Activated CD4-positive, CD25-positive, alpha-beta regulatory T cell treated with anti-CD3 and anti-CD28 coated beads, Interleukin-2, amount 50 U/mL, for 16 hours (primary cell): ENCODE measurements at places on chromosomes 1 and 21.
A peak's percentile ranks its signal among the peaks of the same experiment; 100 is the strongest.

- DNase-seq, result no peak
These were observed 5.0 kb downstream of the LHX4 start for GRCh38 chr1:180235077-180235501.

- no peak for DNase-seq
These were observed 36.2 kb upstream of the CACHD1 start for GRCh38 chr1:64433747-64434146.

DNA sequence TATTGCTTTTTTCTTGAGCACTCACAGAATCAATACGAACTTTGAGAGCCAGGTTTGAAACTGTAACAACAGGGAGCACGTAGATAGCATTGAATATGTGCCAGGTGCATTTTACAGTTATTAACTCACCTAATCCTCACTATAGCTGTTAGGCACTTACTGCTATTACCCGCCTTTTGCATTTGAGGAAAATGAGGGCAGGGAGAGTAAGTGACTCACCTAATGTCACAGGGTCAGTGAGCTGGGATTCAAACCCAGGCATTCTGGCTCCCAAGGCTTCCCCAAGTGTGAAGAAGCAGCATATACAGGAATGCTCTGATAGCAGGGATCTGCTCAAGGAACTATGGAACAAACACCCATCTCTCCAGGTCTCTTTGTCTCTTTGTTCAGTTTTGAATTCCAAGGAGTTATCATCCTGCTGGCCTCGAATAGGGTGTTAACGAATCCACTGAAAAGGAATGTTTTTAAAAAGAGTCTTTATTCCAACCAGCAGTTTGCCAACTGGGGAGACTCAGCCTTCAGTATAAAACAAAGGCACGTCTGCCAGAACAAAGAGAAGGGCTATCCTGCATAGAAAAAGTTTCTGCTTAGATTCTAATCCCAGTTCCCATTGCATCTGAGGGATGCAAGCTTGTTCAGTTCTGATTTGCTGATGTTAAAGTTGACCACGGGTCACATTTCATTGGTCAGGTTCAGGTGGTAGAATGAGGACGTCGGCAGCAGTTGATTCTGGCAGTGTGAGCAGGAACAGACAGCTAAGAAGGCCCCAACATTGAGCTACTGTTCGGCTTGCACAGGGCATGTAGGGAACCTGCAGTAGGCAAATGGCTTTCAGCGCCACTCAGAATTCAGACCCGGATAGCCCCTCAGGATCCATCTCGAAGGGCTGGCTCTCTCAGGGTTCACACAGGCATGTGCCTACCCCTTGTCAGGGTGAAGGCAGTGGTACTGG, 22.1 kb downstream of the TRIM67 start:
- no peak for DNase-seq

DNA sequence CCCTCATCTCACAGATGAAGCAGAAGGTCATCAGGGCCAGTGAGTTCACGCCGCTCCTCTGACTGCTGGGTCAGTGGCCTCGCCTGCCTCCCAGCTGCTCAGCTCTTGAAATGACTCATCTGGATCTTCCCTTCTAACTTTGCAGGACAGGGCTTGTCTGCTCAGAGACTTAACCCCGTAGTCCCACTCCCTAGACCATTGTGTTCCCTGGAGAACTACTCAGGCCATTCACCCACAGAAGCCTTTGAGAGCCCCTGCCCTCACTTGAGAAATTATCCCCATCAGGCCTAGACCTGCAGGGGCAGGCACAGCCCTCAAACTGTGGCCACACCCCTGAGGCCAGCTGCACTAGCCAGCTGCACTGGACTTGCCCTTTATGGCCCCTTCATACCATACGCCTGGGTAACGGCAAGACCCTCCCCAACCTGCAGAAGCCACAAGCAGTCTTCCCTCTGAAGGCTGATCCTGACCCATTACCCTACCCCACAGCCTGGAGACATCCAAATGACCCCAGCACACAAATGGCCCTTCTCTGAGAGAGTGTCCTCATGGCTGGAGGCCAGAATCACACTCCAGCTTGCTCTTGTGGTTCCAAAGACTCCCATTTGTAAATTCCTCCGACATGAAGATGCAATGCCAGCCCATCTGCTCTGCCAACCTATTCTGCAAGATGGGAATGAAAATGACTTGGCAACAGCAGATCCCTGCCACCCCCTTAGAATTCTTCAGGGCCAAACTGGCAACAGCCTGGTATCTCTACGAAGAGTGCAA, 33.2 kb downstream of the RCSD1 start:
- no peak for DNase-seq

GRCh38 chr1:21379571-21379970, 60.4 kb upstream of the NBPF3 start:
- no peak for DNase-seq

GRCh38 chr1:235648954-235649367, 623 bp downstream of the GNG4 start:
- peak; percentile 7 for DNase-seq

- no peak for DNase-seq
These were observed 755 bp downstream of the RPAP2 start for GRCh38 chr1:92299477-92300150.

DNA sequence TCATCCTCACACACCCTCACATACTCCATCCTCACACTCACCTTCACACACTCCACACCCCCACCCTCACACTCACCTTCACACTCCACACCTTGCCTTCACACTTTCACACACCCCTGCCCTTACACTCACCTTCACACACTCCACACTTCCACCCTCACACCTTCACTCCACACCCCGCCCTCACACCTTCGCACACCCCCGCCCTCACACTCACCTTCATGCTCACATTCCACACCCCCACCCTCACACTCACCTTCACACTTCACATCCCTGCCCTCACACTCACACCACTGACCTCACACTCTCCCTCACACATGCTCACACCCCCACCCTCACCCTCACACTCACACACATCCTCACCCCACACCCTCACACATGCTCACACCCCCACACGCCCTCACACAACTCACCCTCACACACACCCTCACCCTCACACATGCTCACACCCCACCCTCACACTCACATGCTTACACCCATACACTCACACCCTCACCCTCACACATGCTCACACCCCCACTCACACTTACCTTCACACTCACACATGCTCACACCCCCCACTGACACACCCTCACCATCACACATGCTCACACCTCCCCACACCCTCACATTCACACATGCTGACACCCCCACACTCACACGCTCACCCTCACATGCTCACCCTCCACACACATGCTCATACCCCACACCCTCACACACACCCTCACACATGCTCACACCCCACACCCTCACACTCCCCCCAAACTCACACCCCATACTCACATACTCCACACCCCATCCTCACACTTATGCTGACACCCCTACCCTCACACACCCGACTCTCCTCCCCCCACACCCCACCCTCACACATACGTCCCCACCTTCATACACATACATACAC, 44.5 kb upstream of the EDN2 start:
- no peak for DNase-seq

GRCh38 chr1:230366504-230366915, 59.6 kb downstream of the PGBD5 start:
- DNase-seq, result no peak

DNA sequence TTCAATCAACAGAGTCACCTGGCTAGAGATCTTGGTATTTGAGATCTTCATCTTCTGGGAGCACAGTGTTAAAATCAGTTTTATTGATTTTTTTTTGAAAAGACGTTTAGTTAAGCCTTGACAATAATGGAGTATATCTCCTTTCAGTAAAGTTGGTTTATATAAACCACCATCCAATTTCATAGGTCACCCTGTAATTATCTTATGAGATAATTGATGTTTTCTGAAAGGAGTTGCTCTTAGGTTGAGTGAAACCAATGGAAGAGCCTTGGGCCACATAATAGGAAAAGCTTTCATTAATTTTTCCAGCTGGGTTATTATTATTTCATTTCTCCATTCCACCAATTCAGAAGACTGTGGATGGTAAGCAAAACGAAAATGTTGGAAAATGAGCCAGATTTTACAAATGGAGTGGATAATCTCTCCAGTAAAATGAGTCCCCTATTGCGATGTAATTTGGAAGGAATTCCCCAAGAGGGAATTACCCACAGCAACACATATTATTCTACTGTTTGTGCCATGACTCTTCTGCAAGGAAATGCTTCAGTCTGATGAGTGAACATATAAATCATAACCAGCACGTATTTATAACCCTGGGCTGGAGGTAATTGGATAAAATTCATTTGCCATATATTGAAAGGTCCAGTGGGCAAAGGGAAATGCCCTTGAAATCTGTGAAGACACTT, 46.2 kb upstream of the TINAGL1 start:
- DNase-seq, result no peak

DNA sequence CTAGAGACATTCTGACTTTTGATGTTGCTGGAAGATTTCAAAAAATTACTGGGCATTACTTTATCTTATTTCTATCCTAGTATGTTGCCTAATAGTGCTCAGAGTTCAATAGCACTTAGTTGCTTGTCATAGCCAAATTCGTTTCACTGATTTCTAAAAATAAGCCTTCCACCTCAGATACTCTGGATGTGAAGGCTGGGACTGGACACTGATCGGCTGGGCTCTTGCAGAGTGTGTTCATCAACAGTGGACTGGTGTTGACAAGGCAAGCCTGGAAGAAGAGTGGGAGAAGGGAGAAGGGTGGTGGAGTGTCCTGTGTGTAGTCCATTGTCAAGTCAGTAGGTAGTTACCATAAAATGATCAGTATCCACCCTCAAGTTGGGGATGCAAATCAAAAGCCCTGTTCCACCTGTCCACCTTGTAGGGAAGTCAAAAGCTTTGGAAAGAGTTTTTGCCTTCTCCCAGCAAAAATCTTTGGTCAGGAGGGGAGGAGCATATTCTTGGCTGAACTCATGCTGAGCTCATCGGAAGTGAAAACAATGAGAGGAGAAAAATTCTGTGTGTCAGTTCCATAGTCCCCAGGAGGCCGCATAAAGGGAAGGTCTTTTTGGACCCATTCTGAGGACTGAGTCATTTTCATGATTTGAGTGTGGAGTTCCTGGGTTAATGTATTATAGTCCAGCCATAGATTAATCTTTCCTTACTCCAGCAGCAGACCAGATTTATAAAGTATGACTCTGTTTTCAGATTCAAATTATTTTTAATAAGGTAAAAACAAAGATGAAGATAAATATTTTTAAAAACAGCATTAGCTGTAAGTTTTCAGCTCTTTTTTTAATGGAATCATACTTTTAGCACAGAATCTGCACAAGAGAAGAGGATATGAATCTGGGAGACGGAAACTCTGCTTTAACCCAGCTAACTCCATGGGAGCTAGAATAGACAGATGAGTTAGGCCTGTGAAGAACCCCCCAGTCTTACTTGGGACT, 99.5 kb upstream of the BMP8A start:
- no peak for DNase-seq

DNA sequence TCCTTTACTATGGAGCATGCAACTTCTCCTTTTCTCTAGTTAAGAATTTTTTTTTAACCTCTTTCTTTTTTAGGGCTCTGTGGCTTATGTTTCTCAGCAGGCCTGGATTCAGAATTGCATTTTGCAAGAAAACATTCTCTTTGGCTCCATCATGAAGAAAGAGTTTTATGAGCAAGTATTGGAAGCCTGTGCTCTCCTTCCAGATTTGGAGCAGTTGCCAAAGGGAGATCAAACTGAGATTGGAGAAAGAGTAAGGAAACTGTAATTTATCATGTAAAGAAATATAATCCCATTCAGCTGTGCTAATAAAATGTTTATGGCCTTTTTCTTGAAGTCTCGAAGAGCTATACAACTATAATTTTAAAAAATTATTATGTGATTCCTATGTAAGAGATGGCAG, 70.1 kb downstream of the HSPA13 start:
- no peak for DNase-seq

DNA sequence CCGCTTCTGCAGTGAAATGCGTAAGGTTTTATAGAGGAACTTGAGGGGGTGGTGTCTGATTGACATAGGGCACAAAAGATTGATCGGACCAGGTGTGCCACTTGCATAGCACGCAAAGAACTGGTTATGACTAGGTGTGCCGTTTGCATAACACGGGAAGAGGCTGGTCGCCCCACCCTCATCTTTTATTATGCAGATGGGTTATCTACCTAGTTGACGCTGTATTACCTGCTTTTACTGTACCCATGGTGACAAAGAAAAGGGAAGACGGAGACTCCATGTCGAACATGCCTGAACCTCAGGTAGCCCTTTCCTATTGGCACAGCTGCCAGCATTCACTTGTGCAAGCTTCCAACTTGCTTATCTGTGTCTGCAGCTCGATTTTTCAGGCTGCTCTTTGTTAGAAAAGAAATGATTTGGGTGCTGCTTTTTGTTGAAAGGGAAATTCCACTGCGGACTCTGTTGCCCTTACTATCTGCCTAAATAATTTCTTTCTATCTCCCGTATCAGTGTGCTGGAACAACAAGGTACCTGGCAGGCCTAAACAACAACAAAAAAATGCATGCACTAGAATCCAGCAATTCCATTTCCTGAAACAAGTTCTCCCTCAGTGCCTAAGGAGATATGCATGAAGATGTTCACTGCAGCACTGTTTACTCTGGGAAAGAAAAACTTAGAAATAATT, 194.4 kb upstream of the KAZN start:
- no peak for DNase-seq

GRCh38 chr1:219339466-219339865, 165.8 kb downstream of the LYPLAL1 start:
- DNase-seq, result no peak

GRCh38 chr21:33126569-33126968, 56.6 kb downstream of the OLIG1 start:
- DNase-seq, result no peak

GRCh38 chr1:23224739-23225648, 7.7 kb upstream of the HTR1D start:
- DNase-seq, result no peak

GRCh38 chr1:22350171-22350923, 101.3 kb upstream of the ZBTB40 start:
- no peak for DNase-seq

DNA sequence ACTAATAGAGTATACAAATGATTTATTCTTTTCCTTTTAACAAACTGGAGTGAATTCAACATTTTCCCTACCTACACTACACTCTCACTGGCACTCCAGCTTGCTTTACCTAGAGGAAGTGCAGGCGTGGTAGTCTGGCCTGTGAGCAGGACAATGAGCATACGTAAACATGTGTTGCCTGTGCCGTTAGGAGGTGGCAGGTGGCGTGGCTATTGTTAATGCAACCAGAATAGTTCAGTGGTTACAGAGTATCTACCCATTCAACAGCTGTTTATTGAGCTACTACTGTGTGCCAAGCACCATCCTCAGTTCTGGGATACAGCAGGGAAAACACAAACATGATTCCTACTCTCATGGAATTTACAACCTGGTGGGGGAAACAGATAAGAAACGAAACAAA, 299.7 kb upstream of the KAZN start:
- no peak for DNase-seq

- no peak for DNase-seq
These were observed 51.4 kb downstream of the NGF start for GRCh38 chr1:115286431-115287205.
